ENCODE measurements at places on chromosomes 7 and 10.

DNA sequence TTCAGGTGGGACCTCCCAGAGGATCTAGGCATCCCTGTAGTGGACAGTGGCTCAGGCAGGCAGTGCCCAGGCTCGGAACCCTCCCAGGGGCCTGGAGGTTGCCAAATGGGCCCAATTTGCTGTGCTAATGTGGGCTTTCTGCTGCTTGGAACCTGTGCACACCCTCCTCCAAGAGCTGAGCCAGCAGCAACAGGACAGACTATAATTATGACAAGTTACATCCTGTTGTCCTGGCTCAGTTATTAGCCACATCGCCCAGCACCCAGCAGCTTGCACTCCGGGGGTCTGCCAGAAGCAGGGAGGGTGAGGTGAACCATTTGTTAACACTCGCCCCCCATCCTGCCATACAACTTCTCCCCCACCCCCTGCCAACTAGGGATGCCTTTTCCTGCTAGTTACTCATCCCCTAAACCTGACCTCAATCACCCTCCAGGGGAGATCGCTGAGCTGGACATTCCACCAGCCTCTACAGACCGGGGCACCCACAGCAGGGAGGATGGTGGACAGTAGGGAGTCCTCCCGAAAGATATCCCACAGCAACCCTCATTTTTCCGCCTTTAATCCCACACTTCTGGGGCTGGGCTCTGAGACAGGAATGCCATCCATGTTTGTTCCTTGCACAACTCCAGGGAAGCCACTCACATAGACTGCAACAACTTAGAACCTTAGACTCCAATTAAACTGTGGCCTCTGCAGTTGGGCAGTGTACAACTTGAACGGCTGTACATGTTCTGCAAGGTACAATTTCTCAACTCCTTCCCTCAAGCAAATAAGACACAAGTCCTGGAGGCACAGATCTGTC, 7.9 kb upstream of the MYL10 start:
- DNase-seq: no peak

GRCh38 chr7:46264646-46265045, 343.6 kb upstream of the IGFBP3 start:
- DNase-seq: no peak

DNA sequence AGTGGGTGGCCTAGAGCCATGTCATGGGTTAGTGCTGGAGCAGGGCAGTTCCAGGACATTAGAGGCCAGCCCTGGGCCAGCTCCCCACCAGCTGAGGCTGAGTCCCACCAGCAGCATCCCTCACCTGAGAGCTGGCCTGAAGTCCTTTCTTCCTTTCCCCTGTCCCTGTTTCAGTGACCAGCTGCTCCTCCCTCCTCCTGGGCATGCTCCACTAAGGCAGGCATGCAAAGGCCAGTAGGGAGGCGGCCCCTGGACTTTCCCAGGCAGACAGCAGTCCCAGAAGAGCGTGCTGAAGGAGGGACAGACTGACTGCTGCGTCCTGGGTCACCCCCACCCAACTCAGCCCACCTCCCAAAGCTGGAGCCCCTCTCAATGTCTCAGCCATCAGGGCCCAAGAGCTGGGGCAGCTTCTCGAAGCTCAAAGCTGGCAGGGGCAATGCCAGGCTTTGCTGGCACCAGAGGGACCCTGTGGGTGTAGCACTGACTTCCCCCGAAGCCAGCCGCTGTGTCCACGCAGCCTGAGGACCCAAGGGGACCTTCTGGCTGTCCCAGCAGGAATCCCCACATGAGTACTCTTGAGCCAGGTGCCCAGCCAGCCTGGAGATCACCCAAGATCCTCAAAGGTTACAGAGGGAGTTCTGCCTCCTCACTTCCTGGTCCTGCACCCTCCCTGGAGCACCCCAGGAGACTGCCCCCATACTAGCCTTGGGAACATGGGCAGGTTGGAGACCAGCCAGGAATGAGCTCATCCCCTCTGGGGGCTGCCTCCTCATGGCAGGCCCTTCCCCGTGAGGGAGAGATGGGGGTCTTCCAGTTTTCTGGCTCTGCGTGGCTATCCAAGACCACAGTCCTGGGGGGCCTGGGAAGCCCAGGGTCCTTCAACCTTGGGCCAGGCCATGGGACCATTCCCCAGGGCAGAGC, 35.2 kb upstream of the RET start:
- DNase-seq: no peak

DNA sequence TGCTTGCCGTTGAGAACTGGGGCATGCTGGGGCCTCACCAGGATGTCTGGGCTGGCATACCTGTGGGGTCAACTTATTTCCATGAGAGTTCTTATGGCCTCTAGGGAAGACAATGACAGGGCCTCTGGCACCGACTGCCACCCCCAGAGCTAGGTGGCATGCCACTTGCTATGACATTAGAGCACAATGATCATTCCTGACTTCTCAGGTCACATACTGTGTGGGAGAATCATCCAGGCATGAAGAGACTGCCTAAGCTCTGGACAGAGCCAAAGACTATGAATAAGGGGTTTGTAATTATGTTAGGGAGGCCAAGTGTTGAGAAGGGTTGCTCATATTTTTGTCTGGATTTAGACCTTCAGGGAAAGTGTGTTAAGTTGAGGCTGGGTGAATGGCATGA, 97.5 kb downstream of the PTPN20 start:
- DNase-seq: no peak

GRCh38 chr10:52353960-52354394, 39.9 kb downstream of the DKK1 start:
- DNase-seq: no peak

DNA sequence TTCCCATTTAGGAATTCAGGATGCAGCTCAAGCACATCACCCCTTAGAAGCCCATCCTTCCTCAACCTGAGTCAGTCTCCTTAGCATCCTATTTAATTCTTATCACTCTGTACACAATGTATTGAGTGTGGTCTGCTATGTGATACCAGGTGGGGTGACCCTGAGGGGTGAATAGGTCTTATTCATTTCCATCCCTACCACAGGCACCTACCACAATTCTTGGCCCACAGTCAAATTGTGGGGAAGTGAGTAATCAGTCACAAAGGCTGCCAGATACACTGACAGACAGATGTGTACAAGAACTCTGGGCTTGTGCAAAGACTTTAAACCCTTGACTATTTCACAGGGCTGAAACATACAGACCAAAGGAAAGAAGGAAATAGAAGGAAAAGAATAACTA, 560.5 kb downstream of the PARD3 start:
- DNase-seq: no peak

- no peak for DNase-seq
These were observed 11.9 kb downstream of the ZNF804B start for GRCh38 chr7:88771417-88771816.

GRCh38 chr7:37149051-37149772, 299.5 kb downstream of the ELMO1 start:
- no peak for DNase-seq

DNA sequence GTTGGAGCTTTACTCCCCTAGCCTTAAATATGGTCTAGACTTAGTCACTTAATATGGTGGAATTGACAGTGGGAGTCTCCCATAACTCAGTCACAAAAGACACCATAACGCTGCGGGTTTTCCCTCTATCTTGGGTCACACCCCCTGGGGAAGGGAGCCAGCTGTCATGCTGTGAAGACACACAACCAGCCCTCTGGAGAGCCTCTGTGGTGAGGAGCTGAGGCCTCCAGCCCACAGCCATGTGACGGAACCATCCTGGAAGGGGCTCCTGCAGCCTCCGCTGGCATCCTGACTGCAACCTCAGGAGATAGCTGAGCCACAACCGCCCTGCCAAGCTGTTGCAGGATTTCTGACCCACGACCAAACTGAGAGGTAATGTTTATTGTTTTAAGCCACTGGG, 37.9 kb downstream of the PAXIP1 start:
- no peak for DNase-seq

- no peak for DNase-seq
These were observed 28.1 kb upstream of the SLC26A4 start for GRCh38 chr7:107632492-107632865.

DNA sequence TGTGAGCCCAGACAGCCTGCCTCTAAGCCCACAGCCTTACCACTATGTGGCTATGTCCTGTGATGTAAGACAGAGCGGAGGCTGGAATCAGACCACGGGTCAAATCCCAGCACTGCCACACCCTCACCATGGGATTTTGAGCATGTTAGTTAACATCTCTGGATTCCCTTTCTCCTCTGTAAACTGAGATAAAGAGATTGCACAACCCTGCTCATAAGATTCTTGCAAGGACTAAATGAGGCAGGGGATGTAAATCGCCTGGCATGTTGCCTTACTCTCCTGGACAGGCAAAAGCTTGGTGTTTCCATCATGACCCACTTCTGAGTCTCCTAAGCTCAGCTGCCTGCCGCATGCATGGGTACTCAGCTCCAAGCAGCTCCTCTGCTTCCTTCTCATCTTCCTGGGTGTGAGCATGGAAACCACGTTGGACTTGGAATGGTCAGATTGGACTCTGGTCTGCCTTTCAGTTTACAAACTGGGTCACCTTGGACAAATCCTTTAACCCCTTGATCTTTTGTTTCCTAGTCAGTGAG, 41.3 kb upstream of the MTURN start:
- no peak for DNase-seq

DNA sequence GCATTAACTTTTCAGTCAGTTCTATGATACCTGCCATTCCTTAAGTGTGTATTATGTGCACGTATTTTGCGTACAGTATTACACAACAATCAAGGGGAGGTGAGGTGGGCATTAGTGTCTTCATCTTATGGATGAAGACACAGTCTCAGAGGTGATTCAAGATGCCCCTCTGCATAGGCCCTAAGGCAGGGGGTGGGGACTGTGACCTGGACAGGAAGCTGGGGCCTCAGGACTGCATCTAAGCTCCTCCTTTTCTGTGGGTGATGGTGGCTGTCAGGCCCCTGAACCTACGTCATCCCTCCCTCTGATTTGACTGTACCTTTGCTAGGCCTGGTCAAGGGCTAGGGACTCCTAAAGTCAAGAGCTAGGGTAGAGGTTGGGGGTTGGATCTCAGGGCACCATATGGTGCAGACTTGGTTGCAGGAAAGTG, 38.9 kb downstream of the HK1 start:
- DNase-seq: no peak

DNA sequence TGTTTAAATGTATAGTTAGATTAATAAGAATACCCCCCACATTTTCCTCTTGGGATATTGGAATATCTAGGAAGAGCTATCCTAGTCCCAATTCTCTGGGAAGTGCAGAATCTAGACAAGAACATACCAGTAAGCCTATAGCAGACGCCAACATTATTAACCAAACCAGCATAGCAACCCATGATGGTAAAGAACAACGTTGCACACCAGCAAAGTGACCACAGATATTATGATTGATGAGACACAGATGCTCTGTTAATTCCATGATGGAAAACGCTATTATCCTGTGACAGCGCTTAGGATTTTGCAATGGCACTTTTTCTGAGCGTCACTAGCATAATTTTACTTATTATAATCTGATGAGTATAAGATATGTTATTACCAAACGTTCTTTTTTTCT, 603.1 kb upstream of the PCDH15 start:
- no peak for DNase-seq

GRCh38 chr7:156152390-156152789, 340.1 kb upstream of the SHH start:
- DNase-seq: no peak

GRCh38 chr10:113704637-113705343, 25.1 kb downstream of the CASP7 start:
- no peak for DNase-seq

GRCh38 chr10:35270100-35270499, 66.2 kb upstream of the CCNY start:
- DNase-seq: no peak

DNA sequence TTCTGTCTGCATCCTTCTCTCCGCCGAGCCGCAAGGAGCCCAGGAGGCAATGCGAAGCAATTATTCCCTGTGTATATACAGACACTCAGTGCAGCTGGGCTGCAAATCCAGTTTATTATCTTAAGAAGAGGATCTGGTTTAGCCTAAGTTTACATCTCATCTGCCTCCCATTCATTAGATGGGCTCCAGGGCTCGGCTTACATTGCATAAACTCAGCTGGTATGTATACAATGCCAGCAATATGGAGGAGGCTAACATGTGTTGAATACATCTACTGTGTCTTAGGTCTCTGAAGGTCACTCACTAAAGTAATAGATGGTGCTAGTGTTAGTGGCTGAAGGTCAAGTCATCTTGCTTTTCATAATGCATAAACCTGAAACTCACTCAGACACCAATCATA, 996.8 kb downstream of the KCNMA1 start:
- no peak for DNase-seq

GRCh38 chr10:16717622-16718395, 99.4 kb downstream of the RSU1 start:
- DNase-seq: no peak

GRCh38 chr7:132351954-132352499, 224.2 kb downstream of the PLXNA4 start:
- DNase-seq: no peak

GRCh38 chr10:29517352-29517923, 117.3 kb downstream of the SVIL start:
- DNase-seq: no peak

GRCh38 chr7:18610331-18610948, 114.9 kb downstream of the HDAC9 start:
- no peak for DNase-seq

GRCh38 chr7:141837683-141838082, 3.6 kb downstream of the PRSS37 start:
- DNase-seq: no peak

DNA sequence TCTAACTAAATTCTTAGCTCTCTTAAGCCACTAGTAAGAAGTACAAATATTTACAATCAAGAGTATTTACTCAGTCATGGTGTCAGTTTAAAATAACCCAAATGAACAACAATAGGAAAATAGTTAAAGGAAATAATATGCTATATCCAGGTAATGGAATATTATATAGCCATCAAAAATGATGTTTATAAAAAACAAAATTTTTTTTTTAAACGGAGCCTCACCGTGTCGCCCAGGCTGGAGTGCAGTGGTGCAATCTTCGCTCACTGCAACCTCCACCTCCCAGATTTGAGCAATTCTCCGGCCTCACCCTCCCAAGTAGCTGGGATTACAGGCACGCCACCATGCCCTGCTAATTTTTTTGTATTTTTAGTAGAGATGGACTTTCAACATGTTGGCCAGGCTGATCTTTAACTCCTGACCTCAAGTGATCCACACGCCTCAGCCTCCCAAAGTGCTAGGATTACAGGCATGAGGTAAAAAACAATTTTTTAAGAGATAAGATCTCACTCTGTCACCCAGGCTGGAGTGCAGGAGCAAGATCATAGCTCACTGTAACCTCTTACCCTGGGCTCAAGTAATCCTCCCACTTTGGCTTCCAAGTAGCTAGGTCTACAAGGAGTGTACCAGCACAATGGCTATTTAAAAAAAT, 132.5 kb downstream of the NOC3L start:
- no peak for DNase-seq

- DNase-seq: no peak
These were observed 42.5 kb downstream of the ASZ1 start for GRCh38 chr7:117384688-117385362.

GRCh38 chr10:112838784-112839481, 111.1 kb upstream of the TCF7L2 start:
- DNase-seq: no peak

- no peak for DNase-seq
These were observed 43.4 kb upstream of the PLEKHA1 start for GRCh38 chr10:122331100-122331499.

Measured in NCI-H187 treated with DMSO at 0.1 percent for 48 hours (cell line).